ENCODE measurements at places on chromosomes 2 and 18.

GRCh38 chr2:27717070-27717795, 53.5 kb downstream of the SLC4A1AP start:
- no peak for DNase-seq

DNA sequence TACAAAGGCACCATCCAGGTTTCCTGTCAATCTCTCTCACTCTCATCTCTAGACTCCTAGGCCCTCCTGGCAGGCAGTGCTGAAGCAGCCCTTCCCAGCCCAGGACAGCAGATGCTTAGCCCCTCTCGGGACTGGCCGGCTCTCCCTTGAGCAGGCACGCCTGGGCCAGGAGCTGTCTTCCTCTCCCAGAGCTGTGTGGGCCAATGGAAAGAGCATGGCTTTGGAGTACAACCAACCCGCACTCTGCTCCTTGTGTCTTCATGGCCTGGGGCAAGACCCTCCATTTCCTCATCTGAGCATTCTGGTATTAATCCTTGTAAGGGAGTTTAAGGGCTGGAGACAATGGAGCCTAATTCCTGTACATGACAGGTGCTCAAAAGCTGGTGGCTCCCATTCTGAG, 97.2 kb downstream of the CAPN13 start:
- DNase-seq = no peak

GRCh38 chr2:203242518-203242917, 3.7 kb downstream of the CYP20A1 start:
- no peak for DNase-seq

DNA sequence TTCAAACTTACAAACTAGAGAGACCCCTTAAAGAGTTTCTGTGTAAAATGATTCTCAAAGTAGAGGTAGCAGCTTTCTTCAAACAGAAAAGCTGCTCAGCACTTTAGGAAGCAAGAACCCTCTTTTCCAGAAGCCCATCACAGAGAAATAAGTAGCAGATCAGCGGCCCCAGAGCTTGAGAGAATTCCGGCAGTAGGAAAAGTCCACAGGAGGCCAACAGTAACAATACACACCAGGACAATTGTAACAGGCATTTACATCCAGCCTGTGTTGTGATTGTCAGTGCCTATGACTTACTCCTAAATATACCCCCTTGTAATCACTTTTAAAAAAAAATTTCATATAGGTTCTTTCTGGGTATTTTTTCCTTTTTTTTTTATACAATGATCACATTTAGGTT, 161.4 kb upstream of the ACVR2A start:
- no peak for DNase-seq

DNA sequence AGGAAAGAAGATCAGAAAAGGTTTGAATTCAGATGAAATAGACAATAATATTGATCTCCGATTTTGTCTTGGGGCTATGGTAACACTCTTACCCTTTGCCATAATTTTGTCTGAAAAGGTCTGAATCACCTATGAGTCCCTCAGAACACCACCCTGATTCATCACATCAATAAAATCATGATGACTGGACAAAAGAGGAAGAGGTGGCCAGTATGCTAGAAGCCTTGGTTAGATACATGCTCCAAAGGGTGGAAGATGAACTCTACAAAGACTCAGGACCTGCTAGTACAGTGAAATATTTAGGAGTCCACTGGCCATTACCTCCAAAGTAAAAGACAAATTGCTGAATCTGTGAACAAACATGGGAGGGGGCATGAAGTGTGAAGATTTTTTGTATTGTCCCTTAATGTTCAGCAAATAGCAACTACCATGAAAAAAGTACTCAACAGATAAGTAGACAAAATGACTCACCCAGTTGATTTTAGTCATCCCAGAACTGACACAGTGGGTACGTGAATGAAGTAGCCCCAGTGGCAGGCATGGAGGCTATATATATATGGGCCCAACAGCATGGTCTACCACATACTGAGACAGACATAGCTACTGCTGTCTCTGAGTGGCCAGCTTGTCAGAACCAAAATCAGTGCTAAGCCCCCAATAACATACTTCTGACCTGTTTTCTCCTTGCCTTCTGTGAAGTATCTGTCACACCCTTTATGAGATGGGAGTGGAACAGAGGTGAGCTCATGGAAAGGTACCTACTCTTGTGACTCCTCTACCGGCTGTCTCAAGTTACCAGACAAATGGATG, 36.5 kb upstream of the GLS start:
- no peak for DNase-seq

GRCh38 chr2:203562268-203562667, 27.2 kb upstream of the RAPH1 start:
- DNase-seq = no peak

- no peak for DNase-seq
Observed at GRCh38 chr2:229392196-229392595, 121.1 kb upstream of the PID1 start.

DNA sequence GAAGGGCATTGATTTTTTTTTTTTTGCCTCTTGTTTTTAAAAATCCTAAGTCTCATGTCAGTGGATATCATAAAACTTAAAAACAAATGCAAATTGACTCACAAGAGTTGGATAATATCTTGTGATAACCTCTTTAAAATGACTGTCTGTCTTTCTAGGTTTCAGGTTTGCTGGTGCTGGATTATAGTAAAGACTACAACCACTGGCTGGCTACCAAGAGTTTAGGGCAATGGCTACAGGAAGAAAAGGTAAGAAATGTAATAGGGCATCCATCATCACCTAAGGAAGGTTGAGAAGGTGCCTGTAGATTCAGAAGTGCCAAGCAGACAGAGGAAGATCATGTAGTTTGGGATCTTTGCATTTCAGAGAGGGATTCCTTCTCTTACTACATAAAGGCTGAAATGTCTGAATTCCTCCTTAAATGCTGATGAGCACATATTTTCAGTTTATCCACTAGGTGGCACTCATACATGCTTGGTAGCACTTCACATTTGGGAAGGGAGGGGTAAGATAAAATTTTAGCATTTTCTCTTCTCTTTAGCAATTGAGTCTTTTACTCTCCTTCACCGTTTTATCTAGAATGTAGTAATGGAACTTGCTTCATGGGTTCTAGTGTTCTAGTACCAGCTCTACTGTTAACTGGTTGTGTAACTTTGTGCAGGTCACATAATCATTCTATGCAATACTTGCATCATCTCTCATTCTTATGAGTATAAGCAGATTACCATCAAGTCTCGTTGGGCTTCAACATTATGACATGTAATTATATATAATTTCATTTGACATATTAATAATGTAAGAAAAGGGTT, 21.1 kb downstream of the CPS1 start:
- DNase-seq = peak; percentile 72

- peak; percentile 100 for DNase-seq
Observed at GRCh38 chr2:5057891-5058351, 634.3 kb upstream of the SOX11 start.

DNA sequence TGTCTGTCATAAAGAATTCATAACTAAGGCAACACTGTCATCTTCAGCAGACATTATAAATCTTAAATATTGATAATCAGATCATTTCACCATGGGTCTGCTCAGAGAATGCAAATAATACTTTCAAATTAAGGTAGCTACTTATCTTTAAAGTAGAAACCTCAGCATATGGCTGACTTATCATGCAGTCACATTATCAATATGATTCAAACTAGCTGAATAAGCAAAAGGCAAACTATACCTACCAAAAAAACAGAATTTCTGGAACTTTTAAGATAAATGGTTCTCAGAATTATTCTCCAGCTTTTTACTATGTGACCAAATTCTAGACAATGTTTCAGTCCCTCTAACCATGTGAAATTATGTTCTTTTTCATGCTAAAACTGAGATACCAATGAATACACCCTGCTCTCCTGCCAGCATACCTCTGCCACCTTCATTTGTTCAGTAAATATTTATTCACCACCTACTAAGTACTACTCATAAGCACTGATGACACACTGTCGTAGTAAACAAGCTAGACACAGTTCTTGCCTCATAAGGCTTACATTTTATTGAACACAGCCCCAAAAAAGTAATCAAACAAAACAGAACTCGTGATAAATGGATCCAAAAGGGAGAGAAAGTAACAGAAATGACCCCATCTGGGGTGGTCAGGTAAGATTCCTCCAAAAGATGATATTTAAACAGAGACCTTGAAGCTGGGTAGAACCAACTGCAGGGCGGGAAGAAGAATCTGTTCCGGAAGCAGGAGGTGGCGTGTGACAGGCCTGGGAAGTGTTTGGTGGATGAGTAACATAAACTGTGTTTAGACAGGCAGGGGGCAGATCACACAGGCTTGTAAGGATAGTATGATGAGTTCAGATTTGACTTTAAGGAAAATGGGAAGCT, 17.7 kb downstream of the SPIRE1 start:
- DNase-seq = peak; percentile 22

DNA sequence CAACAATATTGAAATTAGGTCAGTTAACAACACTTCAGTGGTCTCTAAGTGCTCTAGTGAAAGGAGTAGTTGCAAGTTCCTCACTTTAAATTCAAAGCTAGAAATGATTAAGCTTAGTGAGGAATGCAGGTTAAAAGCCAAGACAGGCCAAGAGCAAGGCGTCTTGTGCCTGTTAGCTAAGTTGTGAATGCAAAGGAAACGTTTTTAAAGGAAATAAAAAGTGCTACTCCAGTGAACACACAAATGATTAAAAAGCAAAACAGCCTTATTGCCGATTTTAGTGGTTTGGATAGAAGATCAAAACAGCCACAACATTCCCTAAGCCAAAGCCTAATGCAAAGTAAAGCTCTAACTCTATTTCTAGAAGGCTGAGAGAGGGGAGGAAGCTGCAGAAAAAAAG, 44.7 kb downstream of the ANTXR1 start:
- no peak for DNase-seq

- no peak for DNase-seq
Observed at GRCh38 chr2:229943770-229944449, 21.6 kb downstream of the FBXO36 start.

DNA sequence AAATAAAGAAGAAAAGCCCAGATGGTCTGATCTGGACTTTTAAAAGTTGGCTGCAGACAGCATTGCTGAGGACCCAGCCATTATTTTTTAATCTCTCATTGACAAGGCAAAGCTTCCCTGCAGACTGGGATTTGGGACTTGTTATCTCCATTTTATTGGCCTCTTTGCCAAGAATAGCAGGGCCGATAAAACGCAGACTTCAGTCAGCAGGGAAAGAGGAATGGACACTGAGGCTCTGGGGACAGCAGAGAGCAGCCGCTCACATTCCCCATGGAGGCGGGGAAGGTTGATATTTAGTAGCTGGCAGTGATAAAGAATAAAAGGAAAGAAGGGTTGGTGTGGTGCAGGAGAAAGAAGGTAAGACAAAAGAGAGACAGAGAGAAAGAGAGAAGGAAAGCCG, 350.1 kb upstream of the PIK3C3 start:
- no peak for DNase-seq

- no peak for DNase-seq
Observed at GRCh38 chr18:80159713-80160636, 50.9 kb downstream of the ADNP2 start.

DNA sequence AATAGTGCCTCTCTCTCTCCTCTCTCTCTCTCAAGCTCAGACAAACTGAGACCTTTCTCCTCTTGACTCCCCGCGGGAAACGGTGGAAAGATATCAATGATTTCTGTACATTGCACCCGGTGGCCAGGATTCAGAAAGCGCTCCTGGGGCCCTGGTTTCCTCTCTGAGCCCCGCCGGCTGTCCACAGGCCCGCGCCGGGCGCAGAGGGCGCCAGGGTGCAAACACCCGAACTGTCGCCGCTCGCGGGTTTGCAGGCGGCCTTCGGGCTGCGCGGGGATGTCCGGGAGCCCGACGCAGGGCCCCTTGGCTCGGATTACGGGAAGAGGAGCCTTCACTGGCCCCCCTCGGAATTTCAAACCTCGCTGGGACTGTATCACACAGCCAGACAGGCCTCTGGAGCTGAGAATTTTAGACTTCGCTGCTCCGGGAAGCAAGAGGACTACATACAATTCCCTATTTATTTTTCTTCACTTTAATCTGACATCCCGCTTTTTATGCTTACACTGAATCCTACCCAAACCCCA, 5.2 kb upstream of the EN1 start:
- no peak for DNase-seq

- DNase-seq = no peak
Observed at GRCh38 chr18:57441071-57441794, 6.1 kb downstream of the ONECUT2 start.

DNA sequence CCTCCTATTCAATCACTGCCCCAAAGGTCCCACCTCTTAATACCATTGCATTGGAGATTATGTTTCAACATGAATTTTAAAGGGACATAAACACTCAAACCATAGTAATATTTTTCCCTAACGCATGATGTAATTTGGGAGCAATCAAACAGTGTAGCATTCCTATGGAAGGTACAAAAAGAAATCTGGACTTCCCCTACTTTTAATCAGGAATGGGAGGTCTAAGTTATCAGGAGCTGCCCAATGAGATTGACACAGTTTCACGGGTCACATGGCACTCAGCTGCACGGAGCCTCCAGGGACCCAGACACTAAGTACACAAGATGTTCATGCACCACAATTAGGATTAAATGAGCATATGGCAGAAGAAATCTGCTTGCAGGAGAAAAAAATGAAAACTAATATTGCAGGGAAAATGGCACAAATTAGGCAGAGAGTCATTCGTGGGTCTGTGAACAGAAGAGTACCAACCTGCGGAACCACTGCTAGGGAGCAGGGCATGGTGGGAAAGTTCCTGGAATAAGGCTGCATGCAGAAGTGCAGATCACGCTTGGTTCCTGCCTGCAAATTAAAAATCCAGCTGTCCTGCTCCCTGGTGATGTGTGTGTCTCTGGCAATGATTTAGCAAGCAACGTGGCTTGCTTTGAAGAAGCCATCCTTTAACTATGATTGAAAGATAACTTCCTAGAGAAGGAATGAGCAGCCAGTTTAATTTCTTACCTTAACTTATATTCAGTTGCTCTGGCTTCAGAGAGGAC, 326.6 kb upstream of the ID2 start:
- no peak for DNase-seq

GRCh38 chr2:65436824-65437221, 4.4 kb upstream of the SPRED2 start:
- peak; percentile 51 for DNase-seq

DNA sequence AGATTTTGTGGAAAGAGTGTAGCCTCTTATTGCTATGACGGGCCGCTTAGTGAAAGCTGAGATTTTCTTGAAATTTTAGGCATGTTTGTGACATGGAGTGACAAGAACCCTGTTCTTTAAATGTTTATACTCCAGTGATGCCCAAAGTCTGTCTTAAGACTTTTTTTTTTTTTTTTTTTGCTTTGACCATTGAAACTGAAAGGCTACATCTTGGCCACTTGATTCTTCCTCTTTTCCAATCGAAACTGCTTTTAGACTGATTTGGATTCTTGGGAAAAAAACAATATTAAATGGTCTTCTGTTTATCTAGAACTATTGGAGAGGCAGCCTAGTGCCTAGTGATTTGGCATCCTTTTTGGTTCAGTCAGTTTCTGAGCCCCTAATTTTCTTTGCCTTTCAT, 2.4 kb upstream of the SLC8A1 start:
- DNase-seq = no peak

- DNase-seq = no peak
Observed at GRCh38 chr2:66452917-66453316, 18.0 kb downstream of the MEIS1 start.

- no peak for DNase-seq
Observed at GRCh38 chr2:33034784-33035183, 88.0 kb downstream of the LTBP1 start.

GRCh38 chr2:144479138-144479537, 40.8 kb downstream of the ZEB2 start:
- no peak for DNase-seq

GRCh38 chr2:144554492-144555210, 34.7 kb upstream of the ZEB2 start:
- no peak for DNase-seq

GRCh38 chr18:55777666-55778304, 189.8 kb upstream of the TCF4 start:
- no peak for DNase-seq
